Thymus (tissue), 14 donors: ENCODE measurements at places on chromosomes 2 and 18.
A peak's percentile ranks its signal among the peaks of the same experiment; 100 is the strongest.

GRCh38 chr2:169272010-169272409 lies 90.3 kb downstream of the LRP2 start:
- DNase-seq, result no peak

DNA sequence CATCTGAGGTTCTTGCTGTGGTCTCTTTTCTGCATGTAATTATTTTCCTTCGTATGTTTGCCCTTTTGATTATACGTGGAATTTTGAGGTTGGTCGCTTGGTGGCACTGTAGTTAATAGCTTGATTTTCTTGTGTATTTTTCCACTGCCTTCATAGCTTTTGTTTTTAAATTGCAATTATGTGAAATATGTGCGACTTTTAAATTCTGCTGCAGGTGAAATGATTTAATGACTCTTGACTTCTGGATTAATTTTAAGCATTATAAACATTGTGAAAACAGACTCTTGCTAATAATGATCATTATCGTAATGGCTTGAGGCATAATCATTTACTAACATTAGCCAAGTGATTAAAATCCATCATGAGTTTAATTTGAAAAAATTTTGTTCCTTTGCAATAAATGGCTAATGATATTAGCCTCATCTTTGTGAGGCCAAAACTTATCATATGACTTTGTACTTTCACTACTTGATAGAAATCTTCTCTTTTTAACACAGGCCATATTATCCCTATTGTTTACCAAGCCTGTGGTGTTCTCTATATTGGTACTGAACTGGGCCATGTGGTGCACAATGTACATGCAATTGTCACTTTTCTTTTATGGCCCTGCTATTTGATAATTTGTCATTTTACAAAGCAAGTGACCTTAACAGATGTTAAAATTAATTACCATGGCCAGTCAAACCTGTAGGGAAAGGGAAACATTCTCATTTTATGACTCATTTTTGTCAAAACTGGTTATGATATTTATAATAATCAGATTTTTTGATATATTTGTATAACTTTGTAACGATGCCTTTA lies 62.8 kb upstream of the NEUROD1 start:
- DNase-seq, result peak; percentile 62

DNA sequence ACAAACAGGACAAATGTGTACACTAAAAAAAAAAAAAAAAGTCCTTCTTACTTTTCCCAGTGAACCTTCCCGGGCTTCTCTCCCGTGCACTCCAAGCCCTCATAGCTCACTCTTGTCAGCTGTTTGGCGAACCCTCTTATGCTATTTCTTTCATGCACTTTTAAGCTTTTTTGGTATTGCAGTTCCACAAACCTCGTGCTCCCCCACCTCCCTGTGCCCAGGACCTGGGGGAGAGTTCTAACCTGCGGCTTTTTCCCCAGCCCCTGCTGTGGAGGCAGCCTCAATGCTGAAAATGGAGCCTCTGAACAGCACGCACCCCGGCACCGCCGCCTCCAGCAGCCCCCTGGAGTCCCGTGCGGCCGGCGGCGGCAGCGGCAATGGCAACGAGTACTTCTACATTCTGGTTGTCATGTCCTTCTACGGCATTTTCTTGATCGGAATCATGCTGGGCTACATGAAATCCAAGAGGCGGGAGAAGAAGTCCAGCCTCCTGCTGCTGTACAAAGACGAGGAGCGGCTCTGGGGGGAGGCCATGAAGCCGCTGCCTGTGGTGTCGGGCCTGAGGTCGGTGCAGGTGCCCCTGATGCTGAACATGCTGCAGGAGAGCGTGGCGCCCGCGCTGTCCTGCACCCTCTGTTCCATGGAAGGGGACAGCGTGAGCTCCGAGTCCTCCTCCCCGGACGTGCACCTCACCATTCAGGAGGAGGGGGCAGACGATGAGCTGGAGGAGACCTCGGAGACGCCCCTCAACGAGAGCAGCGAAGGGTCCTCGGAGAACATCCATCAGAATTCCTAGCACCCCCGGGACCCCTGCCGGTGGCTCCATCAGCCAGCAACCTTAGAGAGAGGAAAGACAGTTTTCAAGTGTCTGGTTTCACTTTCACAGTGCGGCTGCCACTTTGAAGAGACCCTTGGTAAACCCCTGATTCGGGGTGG lies 826 bp downstream of the KCNE4 start:
- DNase-seq, result no peak

DNA sequence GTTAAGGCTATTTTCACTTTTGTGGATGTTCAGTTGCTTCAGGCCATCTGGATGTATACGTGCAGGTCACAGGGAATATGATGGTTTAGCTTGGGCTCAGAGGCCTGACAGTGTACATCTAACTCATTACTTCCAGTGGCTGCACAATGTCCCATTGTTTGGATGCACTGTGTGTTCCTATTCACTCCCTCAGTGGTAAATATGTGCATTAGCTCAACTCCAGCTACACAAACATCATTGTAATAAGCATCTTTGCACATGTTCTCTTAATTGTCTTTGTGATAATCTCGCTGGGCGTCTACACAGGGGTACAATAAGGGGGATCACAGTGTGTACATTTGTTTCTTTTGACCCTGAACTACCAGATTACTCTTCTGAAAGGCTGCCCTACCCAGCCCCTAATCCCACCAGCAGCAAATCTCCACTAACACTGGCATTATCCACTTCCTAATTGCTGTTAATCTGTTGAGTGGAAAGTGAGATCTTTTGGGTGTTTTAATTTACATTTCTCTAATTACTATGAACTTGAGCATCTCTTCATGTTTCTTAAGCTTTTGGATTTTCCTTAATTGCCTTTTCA lies 56.1 kb upstream of the POLE4 start:
- DNase-seq, result no peak

GRCh38 chr2:59339121-59339836 lies 1098.2 kb upstream of the FANCL start:
- DNase-seq, result no peak

DNA sequence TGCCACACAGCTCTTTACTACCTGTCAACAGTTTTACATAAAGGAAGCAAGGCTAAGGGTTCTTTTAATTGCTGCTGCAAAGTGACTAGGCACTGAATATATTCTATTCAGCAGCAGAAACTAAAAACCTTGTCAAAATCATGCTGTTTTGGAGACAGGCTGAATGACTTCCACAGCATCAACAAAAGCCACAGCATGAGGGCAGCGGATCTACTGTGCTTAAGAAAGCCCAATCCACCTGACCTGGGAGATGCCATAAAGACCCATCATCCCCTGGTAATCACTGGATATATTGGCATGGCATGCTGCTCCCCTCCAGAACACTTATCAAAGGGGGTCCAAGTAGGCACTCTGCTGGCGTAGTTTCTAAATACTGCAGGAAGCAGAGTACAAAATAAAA lies 715.1 kb upstream of the SLC8A1 start:
- DNase-seq, result no peak

- no peak for DNase-seq
These were observed 36.3 kb downstream of the TPRKB start for GRCh38 chr2:73700661-73701447.

- DNase-seq, result peak; percentile 87
These were observed at the start of gene MRPL19 for GRCh38 chr2:75646583-75647425. Gene MRPL19 (plus strand): TSS chr2:75646783. CDS start chr2:75646808, 25 bp downstream.

GRCh38 chr2:65366595-65367125 lies 65.7 kb downstream of the SPRED2 start:
- DNase-seq, result no peak

GRCh38 chr2:47249931-47250330 lies 94.8 kb upstream of the STPG4 start:
- DNase-seq, result no peak

GRCh38 chr18:3824101-3824500 lies 374.1 kb downstream of the TGIF1 start:
- DNase-seq, result no peak

DNA sequence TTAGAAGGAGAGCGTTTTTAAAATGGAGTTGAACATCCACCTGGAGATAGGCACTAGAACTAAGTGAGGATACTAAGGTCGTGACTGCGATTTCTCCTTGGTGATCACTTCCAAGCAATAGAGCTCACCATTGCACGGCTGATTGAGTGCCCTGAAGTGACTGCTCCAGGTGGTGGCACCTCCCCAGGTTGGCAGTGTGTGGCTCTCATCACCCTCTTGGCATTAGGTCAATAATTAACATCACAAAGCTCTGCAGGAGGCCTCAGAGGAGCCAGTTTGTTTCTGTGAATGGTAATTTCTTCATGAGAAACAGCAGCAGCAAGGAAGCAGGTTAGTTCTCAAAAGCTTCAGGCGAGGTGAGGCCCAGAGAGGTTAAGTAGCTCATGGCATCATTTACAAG lies 259.6 kb downstream of the CLIP4 start:
- no peak for DNase-seq

GRCh38 chr2:215664847-215665525 lies 229.1 kb upstream of the FN1 start:
- DNase-seq, result no peak

- DNase-seq, result no peak
These were observed 2.9 kb upstream of the SCYGR2 start for GRCh38 chr2:227595797-227596196.

DNA sequence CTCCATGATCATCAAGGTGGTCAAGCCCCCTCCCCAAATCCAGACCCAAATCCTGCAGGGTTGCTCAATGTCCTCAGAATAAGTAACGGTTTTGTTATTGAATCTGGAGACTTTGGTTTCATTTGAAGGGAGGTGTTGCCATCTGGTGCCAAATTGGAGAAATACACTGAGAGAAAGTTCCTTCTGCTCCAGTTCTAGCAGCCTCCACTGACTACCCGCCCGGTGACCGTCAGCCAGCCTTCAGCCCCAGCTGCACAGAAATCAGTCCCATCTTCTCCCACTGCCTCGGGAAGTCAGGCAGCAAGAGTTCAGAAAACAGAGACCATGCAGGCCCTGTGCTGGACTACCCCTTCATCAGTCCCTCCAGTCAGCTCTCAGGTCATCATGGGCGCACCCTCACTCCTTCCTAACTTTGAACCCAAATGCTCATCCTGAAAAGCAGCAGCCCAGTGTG lies 38.7 kb downstream of the PKDCC start:
- peak; percentile 80 for DNase-seq

DNA sequence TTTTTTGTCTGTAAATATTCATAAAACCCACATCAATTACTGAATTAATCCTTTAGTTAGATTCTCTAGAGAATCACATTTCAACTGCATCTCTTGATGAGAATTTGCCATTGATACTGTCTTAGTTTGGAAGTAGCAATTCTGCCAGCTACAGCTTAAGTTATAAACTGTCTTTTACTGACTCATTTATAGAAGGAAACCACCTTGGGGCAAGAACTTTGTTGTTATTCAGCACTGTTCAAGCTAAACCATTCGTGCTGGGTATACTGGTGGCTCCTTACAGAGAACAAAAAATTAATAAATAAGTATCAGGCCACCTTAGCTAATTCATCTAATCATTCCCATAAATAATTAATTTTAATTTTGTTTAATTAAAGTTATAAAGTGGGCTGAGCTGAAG lies 1082.6 kb upstream of the CELF4 start:
- no peak for DNase-seq

- no peak for DNase-seq
These were observed 12.7 kb upstream of the BOK start for GRCh38 chr2:241545523-241546473.

DNA sequence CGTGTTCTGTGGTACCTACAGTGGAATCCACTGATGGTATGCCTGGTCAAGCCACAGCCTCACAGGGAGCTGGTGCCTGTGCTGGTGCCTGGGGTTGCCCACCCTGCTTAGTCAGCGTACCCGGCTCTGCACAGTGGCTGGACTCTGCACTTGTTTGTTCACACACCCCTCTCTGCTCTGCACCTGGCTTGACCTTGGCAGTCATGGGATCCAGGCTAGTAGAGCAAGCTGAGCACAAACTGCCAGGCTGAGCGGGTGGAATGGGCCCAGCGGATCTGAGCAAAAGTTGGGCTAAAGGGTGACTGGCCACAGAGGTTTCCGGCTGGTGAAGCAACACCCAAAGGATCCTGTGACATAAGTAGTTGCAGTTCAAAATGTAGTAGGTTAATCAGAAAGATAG lies 163.5 kb downstream of the CDH19 start:
- DNase-seq, result no peak

- no peak for DNase-seq
These were observed 91.2 kb downstream of the TWIST2 start for GRCh38 chr2:238939074-238939473.

- no peak for DNase-seq
These were observed 50.8 kb upstream of the RASGRP3 start for GRCh38 chr2:33425586-33426031.

DNA sequence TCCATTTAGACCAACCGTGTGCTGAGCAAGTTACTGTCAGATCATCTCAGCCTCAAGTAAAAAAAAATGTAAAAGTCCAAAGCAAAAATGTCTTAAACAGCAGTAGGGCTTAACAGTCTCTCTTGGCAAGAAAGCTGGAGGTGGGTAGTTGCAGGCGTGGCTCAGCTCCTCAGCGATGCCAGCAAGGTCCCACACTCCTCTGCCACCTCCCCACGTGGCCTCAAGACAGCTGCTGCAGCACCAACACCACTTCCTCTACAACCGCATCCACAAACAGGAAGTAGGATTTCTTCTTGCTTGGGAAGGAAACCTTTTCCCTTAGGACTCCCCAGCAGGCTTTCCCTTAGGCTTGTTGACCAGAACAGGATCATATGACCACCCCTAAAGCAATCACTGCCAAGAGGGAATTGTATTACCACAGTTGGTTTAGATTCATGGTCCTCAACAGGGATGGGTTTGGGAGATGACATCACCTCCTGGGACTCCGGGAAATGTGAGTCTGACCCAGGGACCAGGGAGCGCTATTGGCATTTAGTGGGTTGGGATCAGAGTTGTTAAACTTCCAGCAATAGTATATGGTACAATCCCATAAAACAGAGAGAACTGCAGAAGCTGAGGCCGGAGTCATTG lies 97.1 kb downstream of the MAPK4 start:
- no peak for DNase-seq

DNA sequence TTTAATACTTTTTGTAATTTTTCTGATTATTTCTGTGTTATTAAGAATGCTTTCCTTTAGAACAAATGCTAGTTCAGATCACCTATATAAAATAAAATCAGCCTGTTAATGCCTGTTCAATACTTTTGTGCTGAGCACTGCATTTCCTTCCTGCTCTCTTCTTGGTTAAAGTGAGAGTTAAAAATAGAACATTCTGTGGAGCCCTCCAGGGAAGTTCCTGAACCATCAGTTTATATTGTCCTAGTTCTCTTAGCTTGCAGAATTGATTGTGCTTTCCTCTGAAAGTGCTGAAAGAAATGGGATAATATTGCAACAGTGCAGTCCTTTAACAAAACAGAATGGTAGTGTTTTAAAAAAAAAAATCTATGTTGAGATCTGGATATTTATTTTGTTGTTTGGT lies 74.6 kb upstream of the UBXN4 start:
- no peak for DNase-seq

- DNase-seq, result peak; percentile 5
These were observed 558.3 kb upstream of the GCFC2 start for GRCh38 chr2:76268902-76269620.

- DNase-seq, result no peak
These were observed 8.7 kb upstream of the RPRD1A start for GRCh38 chr18:36075862-36076587.

GRCh38 chr18:38551881-38552280 lies 986.3 kb upstream of the CELF4 start:
- no peak for DNase-seq

- no peak for DNase-seq
These were observed 16.9 kb downstream of the PECR start for GRCh38 chr2:216064665-216065064.

- no peak for DNase-seq
These were observed 14.1 kb upstream of the KLF11 start for GRCh38 chr2:10028988-10029874.
